ENCODE measurements at places on chromosomes 3 and 15.

- peak; percentile 42 for DNase-seq
These were observed 296.5 kb downstream of the SLC9A9 start for GRCh38 chr3:143551761-143552160.

DNA sequence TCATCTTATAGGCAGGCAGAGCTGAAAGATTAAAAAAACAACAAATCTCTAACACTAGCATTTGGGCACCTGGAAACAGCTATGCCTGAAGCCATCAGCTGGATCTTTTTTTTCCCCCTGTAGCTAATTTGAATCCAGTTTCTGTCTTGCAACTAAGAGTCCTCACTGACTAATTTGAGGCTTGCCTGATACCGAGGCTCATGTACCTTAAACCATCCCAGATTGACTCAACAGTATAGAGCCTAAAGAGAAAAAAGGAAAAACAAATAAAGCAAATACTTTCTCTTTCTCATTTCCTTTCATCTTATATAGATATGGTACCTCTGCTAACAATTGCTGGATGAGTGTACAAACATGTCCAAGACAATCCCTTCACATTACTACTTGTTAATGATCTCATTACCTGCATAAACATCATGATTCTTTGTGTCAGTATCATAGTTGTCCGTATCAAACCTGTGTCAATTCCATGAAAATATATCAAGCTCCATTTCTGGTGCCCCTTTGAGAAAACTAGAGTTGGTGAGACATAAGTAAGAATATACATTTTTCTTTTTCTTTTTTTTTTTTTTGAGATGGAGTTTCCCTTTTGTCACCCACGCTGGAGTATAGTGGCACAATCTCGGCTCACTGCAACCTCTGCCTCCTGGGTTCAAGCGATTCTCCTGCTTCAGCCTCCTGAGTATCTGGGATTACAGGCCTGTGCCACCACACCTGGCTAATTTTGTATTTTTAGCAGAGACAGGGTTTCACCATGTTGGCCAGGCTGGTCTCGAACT is 43.1 kb downstream of the BHLHE40 start:
- DNase-seq, result no peak

- DNase-seq, result no peak
These were observed 253.0 kb downstream of the RAP2B start for GRCh38 chr3:153414982-153415381.

DNA sequence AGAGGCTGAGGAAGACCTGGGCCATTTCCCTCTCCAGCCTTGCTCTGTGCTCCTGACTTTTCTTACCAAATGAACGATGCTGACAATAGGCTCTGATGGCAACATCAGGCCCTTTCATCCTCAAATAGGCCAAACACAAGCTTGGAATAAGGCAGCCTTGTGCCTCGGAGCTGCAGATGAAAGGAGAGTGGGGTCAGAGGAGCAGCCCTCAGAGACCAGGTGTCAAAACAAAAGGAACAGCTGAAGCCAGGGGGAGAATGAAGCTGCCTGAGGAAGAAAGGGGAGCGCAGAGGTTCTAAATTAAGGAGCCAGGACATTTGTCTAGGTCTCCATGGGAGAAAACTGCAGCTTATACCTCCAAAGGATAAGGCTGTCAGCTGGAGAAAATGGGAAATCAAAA is 5.1 kb downstream of the BFSP2 start:
- no peak for DNase-seq

GRCh38 chr3:186417791-186418190 is 55.8 kb upstream of the DGKG start:
- no peak for DNase-seq

DNA sequence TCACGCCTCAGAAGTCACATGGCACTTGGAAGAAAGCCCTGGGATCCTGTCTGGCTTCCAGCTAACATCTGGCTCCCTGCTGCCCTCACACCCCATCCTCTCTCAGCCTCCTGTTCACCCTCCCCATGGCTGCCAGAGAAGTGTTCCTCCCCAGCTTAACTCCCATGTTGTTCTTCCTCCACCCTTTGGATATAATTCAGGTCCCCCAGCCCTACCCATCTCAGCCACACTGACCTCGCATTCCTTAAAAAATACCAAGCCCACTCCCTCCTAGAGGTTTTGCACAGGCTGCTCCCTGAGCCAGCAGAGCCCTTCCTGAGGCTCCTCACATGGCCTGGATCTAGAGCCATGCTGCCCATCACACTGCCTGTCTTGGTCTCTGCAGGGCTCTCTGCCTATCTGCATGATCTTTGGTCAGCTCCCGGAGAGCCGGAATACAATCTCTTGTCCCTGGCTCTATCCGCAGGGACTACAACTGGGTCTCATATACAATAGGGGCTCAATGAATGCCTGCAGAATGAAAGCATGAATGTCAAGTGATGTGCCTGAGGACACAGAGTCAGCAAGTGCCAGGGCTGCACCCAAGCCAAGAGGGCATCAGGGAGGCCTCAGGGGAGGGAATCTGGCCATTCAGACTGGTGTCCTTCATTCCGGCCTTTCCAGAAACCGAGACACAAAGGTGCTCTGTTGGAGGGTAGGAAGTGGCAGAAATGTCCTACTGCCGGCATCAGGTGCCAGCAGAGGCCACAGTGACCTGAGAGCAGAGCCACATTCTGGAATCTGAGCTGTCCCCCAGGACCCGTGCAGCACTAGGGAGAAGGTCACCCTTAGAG is 3.8 kb upstream of the TKT start:
- DNase-seq, result no peak

GRCh38 chr3:103729547-103729946 is 1294.7 kb downstream of the ZPLD1 start:
- DNase-seq, result no peak

DNA sequence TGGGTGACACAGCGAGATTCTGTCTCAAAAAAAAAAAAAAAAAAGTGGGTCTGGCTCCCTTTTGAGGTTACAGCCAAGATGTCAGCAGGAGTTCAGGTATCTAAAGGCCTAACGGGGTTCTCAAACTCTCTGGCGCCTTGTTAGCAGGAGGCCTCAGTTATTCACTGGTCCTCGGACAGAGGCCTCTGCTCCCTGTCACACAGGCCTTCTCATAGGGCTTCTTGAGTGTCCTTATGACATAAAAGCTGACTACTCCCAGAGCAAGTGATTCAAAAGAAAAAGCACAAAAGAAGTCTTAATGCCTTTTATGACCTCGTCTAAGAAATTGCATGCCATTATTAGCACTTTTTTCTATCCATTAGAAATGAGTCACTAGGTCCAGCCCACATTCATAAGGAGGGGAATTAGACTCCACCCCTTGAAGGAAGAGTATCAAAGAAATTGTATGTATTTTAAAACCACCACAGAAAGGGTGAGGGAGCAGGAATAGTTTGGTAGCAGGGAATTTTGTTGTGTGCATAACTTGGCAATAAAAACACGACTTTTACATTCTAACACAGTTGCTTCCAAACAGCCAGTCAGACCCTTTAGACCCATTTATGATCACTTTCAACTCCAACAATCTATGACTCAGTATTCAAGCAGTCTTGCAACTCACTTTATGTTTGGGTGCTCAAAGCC is 90.3 kb downstream of the MEX3B start:
- no peak for DNase-seq

DNA sequence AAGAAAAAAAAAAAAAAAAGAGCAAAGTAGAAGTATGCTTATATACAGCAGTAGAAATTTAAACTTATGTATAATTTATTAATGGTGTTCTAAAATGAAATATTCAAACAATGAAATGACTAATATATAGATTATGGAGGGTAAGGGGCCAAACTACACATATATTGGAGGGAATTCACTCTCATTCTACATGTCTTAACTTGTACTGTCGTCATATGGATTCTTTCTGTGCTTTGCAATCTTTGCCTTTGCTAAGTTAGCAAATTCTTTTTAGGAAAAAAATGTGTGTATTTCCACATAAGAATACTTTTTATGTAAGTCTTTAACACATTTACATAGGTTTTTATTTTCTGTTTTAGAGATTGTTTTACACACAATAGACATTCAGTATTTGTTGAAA is 118.9 kb upstream of the MBNL1 start:
- no peak for DNase-seq

- DNase-seq, result no peak
These were observed 63.4 kb downstream of the CYP19A1 start for GRCh38 chr15:51274956-51275355.

GRCh38 chr3:66502245-66502874 is 1.5 kb upstream of the LRIG1 start:
- no peak for DNase-seq

GRCh38 chr3:43000387-43000786 is 21.3 kb downstream of the GASK1A start:
- no peak for DNase-seq

DNA sequence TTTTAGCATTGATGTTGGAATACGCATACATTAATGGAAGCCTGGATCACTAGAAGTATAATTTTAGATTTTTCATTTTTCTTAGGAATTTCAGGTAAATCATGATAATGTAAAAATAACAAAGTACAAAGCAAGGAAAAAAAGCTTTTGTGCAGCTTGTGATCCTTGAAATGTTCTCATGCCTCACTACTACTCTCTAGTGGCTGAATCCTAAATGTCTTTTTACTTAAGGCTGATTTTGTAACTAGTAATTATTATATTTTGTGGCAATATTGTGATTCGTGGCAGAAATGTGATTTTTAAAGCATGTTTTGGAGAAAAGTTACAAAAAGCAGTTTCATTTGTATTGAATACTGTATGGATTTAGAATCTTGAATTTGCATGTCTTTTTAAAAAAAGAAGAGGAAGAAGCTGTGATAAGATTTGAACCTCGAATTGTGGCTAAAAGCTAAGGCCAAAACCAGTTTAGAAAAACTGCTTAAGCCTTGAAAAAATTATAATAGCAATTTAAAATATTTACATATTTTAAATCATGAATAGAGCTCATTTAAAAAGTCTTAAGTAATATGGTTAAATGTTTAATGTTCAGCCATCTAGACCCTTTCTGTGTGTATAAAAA is 39.0 kb downstream of the U2SURP start:
- peak; percentile 22 for DNase-seq

- peak; percentile 17 for DNase-seq
These were observed 45.9 kb upstream of the TMEM115 start for GRCh38 chr3:50405249-50405648.

DNA sequence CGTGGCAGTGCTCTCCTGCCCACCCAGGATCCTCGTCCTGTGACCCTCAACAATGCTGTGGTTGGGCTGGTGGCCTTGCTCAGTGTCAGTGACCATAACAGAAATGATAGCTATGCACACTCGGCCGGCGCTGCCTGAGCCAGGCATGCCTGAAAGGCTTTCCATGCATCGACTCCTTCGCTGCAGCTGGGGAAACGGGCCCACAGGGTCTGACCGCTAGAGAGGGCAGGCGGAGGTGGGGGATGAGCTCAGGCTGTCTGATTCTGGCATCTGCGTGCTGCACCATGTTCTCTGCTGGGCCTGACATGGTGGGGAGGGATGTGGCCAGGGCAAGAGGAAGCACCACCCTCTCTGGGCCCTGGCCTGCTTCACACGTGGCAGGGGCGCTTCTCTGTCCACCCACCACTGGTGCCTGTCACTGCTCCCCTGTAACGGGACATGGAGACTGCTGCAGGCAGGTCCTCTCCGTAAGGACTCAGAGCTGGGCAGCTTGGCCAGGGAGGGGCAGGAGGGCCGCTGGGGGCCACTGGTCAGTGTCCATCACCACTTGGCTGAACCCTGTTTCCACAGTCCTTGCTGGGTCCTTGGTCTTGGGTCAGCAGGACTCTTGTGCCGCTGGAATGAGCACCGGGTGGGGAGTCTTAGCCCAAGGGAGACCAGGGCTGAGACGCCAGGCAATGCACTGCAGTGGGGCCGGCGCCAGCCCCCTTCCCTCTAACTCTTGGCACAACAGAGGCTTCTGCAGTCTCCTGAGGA is 64.1 kb upstream of the RPL32 start:
- DNase-seq, result no peak

DNA sequence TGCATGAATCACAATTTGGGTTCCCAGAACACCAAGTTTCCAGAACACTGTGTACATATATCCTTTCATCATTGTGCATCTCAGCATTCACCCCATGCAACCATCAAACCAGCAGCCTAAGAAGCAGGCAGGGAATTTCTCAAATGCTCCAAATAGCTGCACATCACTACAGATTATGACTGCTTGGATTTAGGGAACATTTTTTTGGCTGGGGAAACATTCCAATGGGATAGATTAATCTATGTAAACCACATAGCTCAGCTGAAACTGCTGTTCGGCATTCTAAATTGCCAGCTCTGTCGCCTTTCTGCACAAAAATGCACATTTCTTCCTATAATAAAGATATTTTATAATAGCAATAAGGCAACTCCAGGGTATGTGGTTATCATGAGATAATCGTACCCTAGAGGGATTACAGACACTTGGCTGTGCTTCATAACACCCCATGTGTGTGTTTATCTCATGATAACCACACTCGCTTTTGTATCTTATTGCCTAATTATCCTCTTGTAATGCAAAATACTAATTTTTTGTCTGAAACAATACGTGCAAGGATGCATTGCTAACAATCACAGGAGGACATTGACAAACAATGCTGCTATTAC is 483.7 kb upstream of the DPH6 start:
- DNase-seq, result no peak

GRCh38 chr15:60838206-60838605 is 359.3 kb upstream of the ICE2 start:
- DNase-seq, result no peak

- DNase-seq, result no peak
These were observed 168.8 kb downstream of the NUP210 start for GRCh38 chr3:13251166-13251903.

DNA sequence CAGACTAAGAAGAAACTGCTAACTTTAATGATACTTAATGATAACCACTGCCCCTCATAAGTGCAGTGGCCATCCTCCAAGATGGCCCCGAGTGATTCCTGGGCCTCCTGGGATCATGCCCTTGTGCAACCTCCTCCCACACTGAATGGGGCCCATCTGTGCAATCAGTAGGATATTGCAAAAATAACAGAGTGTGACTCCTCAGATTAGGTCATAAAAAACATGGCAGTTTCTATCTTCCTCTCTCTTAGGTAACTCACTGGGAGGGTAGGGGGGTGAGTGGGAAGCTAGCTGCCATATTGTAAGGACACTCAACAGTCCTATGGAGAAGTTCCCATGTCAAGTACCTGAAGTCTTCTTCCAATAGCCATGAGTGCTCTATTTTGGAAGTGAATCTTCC is 173.0 kb downstream of the SHQ1 start:
- DNase-seq, result no peak

GRCh38 chr3:12356996-12357395 is 68.1 kb downstream of the PPARG start:
- no peak for DNase-seq

- no peak for DNase-seq
These were observed 35.6 kb downstream of the USP3 start for GRCh38 chr15:63539998-63540397.

DNA sequence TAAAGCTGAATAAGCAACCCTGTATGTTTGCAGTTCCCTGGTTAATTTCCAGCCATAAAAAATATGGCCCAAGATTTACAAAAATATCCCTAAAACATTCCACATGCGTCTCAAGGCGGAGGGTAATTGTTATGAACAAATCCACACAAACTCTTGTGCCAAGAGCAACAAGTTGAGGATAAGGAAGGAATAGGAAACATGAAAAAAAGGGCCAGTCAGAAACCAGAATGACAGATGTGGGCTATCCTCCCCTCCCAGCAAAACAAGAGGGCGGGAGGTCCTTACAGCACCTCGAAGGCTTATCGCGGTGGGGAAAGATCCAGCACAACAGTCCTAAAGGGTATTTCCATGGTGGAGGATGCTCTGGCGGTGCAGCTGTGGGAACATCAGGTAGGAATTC is 155.6 kb upstream of the HES1 start:
- no peak for DNase-seq

All from common myeloid progenitor, CD34-positive (primary cell).